ENCODE measurements at places on chromosomes 7 and 10. TPM values are rescaled to one million over a fixed set of nuclear protein-coding genes. Genes with fewer than 3 reads are reported as not detected.

DNA sequence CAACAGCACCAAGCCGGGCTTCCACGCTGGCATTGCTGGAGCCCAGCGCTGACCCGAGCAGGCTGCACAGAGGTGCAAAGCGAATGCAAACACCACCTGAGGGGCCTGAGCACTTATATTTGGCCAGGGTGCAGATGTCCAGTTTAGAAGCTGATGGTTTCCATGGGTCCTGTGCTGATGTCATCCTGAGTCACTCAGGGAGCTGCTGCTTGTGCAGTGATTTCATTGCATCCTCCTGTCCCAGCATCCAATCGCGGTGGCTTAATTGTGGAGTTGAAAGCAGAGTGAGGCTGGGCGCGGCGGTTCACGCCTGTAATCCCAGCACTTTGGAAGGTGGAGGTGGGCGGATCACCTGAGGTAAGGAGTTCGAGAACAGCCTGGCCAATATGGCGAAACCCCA lies 410.2 kb upstream of the KLF6 start:
- peak; percentile 69 for DNase-seq

The LIPK gene
- total RNA-seq, result not detected

DNA sequence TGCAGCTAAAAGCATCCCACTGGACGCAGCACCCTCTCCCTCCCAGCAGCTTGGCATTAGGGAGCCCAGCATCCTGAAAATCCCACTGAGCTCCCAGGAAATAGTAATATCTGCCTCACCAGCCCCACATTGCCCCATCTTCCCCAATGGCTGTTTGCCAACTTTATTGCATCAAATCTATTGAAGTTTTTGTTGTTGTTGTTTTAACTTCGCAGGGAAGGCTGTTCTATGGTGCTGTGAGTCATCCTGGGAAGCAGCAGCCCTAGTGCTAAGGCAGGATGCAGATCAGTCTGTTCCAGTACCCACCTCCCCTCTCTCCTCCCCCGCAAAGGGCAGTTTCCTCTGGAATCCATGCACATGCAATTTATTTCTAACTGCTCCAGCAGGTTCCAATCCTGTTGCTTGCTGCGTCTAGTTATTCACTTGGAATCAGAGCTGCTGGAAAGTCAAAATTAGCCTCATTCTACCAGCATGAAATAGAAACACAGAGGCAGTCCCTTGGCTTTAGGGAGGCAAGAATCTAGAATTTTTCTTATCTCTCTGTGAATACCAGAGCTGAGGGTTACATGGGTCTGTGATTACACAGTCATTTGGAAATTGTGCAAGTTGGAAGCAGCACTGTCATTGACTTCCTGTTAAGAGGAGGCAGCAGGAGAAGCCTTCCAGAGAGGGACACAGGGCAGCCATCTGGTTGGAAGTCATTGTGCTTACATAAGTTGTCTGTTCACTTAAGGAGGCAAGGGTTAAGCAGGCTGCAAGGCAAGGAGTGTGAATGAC lies 115.9 kb upstream of the CACUL1 start:
- peak; percentile 86 for DNase-seq

The NPFFR1 gene
- total RNA-seq, result not detected

DNA sequence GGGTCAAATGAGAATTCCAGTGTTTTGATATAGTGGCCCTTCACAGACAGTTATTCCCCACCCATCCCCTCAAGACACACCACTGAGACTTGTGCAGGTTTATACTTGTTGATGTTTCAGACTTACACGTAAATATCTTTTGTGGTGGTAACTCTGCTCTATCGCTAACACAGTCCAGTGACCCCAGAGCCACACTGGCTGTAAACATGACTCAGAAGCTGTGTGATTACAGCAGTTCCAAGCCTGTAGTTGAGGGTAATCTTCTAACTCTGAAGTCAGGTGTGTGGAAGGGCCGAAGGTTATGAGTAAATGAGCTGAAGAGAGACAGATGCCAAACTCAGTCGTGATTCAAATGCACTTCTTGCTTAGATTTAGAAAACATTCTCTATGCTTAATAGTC lies 19.4 kb downstream of the NOBOX start:
- DNase-seq, result peak; percentile 86

DNA sequence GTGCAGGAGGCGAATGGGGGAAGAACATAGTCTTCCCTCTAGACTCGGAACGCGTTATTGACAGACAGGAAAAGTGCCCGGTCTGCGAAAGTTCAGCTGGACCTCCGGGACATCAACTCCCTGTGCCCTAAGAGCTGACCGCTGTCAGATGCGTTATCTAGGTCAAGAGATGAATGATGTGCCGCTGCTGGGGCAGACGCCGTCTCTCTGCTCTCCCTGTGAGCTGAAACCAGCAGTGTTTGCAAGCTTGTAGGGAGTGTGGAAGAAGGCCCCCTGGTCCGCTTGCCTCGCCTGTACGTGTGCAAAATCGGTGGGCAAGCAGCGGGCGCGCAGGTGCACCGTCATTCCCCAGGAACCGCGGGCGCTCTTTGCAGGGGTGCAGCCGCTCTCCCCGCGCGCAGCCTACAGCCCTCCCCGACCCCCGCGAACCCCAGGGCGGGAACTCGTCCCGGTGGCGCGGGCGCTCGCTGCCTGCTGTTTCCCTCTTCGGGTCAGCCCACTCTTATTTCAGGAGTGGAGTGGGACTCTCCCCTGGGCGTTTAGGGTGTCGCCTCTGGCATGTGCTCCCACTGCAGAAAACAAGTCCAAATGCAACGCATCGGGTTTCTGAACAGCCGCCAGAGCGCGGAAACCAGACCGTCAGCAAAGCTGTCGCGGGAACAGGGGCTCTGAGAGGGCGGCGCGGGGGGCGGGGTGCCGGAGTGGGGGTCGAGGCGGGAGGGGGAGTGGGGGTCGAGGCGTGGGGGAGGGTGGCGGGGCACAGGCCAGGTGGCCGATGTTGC lies 1.8 kb upstream of the PFKFB3 start:
- DNase-seq, result peak; percentile 47

DNA sequence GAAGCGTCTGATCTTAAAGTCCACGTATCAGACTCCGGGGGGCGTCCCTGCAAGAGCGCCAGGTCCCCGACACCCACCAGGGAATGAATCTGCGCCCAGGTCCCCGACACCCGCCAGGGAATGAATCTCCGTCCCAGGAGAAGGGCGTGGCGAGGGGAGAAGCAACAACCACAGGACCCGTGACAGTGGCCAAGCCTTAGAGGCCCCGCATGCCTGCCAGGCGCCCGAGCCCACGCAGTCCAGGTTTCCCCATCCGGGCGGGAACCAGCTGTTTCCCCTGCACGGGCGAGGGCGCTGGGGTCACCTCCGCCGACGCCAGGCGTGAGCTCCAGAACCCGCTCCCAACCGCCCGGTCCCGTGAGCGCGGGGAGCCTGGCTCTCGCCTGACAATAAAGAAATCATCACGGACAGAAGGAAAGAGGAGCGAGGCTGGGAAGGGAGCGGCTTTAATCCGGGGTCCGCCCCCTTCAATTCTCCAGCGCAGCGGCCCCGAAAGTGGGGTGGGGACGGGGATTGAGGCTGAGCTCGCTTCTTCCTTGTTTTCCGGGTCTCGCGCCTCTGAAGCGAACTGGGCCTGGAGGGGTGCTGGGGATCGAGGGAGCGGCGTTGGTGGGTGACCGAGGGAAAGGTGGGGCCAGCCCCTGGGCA lies 29.0 kb upstream of the BMS1 start:
- no peak for DNase-seq

GRCh38 chr7:132100981-132101380 lies 475.3 kb downstream of the PLXNA4 start:
- no peak for DNase-seq

GRCh38 chr10:75722609-75723008 lies 291.2 kb downstream of the LRMDA start:
- DNase-seq, result peak; percentile 3

GRCh38 chr7:70805360-70805759 lies 326.6 kb upstream of the GALNT17 start:
- peak; percentile 55 for DNase-seq

The CDH23 gene
- not detected for total RNA-seq

All from M059J (cell line).